ENCODE measurements at places on chromosomes 1 and 21.

- DNase-seq, result no peak
These were observed 33.3 kb downstream of the SIM2 start for GRCh38 chr21:36732217-36732616.

DNA sequence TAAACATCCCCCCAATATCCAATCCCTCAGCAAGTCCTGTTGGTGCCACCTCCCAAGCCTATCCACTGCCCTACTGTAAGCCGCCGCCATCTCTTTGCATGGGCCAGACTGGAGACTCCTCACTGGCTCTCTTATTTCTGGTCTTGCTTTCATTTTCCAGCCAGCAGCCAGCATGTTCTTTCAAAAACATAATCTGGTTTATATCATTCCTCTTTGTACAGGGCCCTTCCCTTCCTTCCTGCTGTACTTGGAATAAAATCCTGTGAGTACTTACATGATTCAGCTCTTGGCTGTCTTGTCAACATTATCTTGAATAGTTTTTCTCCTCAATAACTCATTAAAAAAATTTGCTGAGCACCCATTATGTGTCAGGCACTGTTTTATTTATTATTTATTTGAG, 28.2 kb downstream of the TLR5 start:
- no peak for DNase-seq

- DNase-seq, result no peak
These were observed 44.8 kb downstream of the USP1 start for GRCh38 chr1:62481681-62482080.

GRCh38 chr1:182599339-182599738, 4.8 kb downstream of the RGS16 start:
- DNase-seq, result no peak

DNA sequence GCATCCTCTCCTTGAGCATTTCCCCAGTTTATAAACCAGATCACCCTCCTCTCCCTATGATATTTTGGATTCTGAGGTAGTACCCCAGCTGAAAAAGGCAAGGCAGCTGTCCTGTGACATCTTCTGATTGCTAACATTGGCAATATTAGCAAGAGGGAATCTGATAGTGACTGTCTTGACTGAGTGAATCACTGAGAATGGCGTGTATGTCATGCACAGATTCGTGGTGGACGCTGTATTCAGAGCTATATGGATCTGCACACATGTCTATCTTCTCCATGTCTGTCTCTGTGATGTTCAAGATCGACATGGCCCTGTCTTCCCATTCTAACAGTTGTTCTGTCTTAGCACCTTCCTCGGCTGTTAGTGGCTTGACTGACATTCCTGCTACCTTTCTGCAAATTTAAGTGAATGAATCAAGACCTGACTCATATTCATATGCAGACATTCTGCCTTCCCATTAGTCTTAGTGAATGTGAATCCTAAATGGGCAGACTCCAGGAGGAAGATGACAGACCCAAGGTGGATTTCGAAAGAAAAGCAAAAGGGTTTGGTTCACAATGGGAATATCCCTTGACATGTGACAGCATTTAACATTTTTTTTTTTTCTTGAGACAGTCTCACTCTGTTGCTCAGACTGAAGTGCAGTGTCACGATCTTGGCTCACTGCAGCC, 97.7 kb downstream of the PGBD5 start:
- no peak for DNase-seq

GRCh38 chr1:87902830-87903229, 574.1 kb downstream of the LMO4 start:
- DNase-seq, result no peak

GRCh38 chr1:60978421-60979357, 103.7 kb upstream of the NFIA start:
- DNase-seq, result no peak

DNA sequence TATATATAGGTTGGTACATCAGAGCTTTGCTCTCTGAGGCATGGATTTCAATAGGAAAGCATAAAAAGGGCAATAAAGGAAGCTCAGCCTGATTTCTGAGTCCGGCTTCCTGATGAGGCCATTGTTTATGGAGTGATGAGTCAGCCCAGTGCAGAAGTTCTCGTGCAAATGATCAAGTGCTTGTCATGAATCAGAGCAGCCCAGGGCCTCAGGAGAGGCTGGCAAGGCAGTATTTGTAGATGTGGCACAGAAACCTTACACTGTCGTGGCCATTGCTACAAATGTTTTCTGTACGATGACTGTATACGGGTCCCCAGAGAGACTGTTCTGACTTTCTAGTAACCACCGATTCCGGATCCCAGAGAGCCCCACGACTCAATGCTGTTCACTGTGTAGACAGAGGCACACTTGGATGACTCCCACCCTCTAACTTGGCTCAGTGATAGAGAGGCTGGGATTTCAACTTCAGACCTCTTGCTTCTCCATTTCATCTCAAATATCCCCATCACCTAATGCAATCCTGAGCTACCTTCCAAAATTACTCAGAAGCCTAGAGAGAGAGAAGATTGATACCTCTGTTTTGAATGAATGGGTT, 26.8 kb downstream of the UMODL1 start:
- peak; percentile 85 for DNase-seq

- no peak for DNase-seq
These were observed 11.7 kb upstream of the EPS8L3 start for GRCh38 chr1:109775398-109775797.

GRCh38 chr1:25809929-25810328, 9.8 kb upstream of the MTFR1L start:
- no peak for DNase-seq
